CD4-positive, alpha-beta T cell (primary cell): ENCODE measurements at places on chromosomes 2 and 18.

DNA sequence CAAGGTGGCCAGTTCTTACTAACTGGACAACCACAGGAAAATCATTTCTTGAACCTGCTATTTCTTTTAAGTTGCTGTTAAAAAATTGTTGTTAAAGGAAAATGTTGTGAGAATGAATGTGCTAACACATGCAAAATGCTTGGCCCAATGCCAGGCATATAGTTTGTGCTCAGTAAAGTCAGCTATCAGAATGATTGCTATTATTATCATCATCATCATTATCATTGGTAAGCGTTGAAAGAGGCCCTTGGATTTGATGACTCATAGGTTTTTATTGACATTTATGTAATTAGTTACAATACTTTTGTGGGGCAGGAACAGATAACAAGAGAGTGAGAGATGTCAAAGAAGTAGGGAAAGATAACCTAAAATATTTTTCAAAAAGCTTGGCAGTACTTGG, 394.2 kb upstream of the ZEB2 start:
- no peak for DNase-seq

- DNase-seq: no peak
Observed at GRCh38 chr18:68267583-68267982, 447.3 kb downstream of the TMX3 start.

GRCh38 chr2:16273111-16273510, 332.8 kb downstream of the MYCN start:
- DNase-seq: no peak

DNA sequence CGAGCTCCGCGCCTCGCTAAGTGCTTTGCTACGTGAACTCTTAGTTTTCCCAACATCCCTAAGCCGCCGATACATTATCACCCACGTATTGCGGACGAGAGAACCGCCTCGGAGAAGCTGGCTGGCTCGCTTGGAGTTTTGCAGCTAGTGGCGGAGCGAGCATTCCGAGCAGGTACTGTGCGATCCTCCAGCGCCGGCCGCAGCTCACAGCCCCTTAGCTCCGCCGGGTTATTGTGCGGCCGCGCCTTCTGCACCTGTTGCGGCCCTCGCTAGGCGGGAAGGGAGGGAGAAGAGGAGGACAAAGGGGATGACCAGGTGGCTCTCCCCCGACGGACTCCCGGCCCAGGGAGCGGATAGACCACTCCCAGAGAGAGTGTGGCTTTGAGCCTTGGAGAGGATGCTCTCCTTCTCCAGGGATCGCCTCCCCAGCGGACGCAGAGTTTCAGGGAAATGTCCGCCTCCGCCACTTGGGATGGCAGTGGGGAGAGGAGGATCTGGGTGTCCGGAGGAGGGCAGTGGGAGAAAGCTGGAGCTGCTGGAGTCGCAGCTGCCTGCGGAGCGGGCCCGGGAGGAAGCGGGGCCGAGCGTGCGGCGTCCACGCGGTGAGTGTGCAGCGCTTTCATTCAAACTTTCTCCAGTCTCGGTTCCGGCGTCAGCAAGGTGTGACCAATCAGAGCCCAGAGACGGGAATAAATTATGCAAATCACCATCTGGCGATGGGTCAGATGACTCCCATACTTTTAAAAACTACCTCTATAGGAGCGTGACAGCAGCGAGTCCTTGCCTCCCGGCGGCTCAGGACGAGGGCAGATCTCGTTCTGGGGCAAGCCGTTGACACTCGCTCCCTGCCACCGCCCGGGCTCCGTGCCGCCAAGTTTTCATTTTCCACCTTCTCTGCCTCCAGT, at the start of gene LIPG:
Gene LIPG (plus strand): TSS at position 769 of the 905 bp plus-strand sequence. CDS start 252 bp downstream, outside the sequence.
- DNase-seq: no peak

DNA sequence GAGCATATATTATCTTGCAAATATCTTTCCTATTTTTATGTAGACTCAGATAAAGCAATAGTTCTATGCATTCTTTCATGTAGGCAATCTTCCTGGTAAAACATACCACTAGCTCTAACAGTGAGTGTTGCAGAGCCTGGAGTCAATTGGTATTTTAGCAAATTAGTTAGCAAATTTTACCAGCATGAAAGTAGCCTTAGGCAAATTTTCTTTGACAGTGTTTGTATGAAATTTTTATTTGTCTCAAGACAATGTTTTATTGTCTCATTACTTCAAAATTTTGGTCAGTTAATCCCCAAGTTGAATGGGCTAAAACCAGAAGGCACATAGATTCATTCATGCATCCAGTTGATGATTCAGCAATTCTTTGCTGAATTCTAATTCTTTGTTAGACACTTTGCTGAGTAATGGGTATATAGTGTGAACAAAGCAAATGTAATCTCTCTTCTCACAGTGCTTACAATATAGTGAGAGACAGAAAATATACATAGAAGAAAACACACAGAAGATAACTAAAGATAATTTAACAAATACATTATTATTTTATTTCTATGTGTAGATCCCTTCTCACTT, 27.1 kb downstream of the SLC38A11 start:
- no peak for DNase-seq

- no peak for DNase-seq
Observed at GRCh38 chr2:106990297-106990696, 104.3 kb upstream of the ST6GAL2 start.

- DNase-seq: no peak
Observed at GRCh38 chr2:2050446-2050845, 280.6 kb downstream of the MYT1L start.

DNA sequence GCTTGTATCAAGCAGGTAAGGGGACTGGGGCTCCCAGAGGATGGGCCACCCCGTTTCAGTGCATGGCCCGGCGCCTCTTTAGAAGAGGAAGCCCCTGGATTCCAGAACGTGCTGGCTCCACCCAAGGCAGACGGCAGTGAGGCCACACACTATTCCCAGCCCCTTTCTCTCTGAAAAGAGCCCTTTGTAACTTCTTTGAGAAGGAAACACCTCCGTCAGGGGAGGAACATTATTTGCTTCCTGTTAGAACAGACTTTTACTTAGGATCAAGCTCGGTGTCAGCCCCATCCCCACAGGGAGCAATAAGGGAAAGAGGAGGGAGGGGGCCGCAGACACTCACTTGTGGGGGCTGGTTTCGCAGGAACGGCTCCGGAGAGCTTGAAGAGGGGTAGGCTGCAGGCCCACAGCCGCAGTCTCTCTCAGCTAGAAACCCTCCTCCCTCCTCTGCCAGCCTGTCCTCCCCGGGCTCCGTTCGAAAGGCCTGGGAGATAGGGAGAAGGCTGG, 49.6 kb upstream of the RMDN2 start:
- DNase-seq: no peak

- no peak for DNase-seq
Observed at GRCh38 chr2:128185576-128185975, 94.6 kb downstream of the UGGT1 start.

- peak; percentile 56 for DNase-seq
Observed at GRCh38 chr2:85999061-85999831, 106.4 kb downstream of the POLR1A start.

- no peak for DNase-seq
Observed at GRCh38 chr18:50679056-50679455, 119.2 kb downstream of the MAPK4 start.

GRCh38 chr2:124121760-124122275, 96.7 kb downstream of the CNTNAP5 start:
- no peak for DNase-seq

GRCh38 chr2:115763601-115764000, 1321.2 kb downstream of the DPP10 start:
- DNase-seq: no peak

- no peak for DNase-seq
Observed at GRCh38 chr2:166841152-166841551, 47.1 kb upstream of the XIRP2 start.

GRCh38 chr2:142805244-142805643, 72.2 kb upstream of the KYNU start:
- no peak for DNase-seq

- no peak for DNase-seq
Observed at GRCh38 chr2:23351388-23352141, 33.4 kb upstream of the KLHL29 start.

DNA sequence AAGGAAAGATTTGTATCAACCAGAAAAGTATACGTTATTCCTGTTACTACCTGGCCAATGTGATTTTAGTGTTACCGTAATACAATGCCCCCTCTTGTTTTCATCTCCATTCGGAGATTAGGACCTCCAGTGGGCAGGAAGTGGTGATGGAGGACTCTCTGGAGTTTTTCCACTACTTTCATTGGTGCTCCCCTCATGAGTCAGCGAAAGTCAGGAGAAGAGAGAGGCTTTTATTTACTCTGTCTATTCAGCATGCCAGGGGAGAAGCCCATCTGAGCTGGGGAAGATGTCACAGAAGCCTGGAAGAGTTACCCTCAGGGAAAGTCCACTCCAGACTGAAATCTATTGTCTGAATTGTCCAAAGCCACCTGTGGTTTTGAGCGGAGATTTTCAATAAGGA, 88.2 kb upstream of the THUMPD2 start:
- no peak for DNase-seq

GRCh38 chr2:66824926-66825325, 390.0 kb downstream of the MEIS1 start:
- DNase-seq: no peak

GRCh38 chr2:3398857-3399256, 19.4 kb downstream of the TRAPPC12 start:
- no peak for DNase-seq

DNA sequence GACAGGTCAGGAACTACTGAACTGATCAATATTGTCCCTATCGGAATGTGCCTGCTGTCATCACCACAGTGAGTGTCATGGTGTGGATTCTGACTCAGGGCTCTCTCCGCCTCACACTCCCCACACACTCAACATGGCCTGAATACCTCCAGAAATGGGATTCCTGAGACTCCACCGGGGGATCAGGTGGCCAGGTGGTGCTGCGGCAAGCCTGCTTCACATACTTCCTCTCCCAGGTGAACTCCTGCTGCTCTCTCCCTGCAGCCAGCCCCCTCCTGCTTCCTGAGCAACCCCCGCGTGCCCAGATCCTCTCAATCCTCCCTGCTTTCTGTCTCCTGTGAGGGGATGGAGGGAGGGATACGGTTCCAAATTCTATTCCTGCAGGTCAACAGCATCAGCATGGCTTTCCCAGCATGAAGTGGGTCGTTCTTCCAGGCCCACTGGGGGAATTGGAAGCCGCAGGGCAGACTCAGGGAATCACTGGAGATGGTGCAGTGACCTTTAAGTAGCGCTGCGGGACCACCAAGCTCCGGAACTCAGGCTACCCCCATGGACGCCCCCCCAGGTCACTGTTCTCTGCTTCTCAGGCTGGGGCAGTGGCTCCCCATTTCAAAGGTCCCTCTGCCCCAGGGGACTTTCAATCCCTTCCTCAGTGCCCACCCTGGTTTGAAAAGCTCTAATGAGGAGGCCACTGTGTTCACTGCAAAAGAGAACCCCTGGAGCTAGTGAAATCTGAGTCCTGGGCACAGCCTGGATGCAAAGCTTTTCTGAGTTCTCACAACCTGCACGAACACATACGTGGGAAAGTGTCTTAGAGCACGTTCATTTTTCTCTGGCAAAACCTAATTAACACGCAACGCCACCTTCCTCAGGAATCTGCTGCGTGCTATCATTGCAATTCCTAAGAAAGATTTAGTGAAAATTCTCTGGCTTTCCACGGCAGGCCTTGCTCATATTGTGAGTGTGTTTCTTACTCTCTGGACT, 168.4 kb downstream of the ZFP36L2 start:
- DNase-seq: no peak
